ENCODE measurements at places on chromosomes 13 and 19.

- no peak for DNase-seq
Observed at GRCh38 chr19:44744871-44745332, 3.6 kb upstream of the BCL3 start.

DNA sequence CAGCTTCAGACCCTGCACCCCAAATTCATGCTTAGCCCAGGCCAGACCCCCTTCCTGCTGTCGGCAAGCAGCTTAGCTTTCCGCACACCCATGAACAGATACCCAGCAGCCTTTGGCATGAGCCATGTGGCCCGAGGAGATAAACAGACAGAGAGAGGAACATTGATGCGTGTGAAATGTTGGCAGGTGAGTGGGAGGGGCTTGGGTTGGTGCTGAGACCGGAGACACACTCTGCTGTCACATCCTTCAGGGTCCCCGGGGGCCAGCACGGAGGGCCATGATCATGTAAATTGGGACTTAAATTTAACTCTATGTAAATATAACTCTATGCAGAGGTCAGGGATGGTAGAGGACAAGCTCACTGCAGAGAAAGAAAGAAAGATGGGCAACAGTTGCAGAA lies 1.5 kb downstream of the CD22 start:
- no peak for DNase-seq

GRCh38 chr19:5472286-5472685 lies 17.1 kb downstream of the ZNRF4 start:
- no peak for DNase-seq

- DNase-seq, result peak; percentile 56
Observed at GRCh38 chr13:98839856-98840769, 87.6 kb upstream of the SLC15A1 start.

DNA sequence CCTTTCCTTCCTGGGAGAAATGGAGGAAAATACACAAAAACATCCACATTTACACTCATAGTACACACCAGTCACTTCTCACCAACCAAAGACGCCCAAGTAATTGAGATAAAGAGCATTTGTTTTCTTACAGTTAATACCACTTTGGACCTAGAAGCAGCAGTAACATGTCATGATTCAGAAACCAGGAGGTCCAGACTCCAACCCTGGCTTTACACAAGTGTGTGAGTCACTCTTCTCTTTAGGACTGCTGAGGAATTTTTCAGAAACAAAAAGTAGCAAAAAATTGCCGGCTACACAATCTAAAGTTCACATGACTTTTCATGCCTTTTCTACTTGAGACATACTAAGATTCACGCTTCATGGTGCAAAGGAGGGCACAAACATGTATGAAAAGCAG lies 42.1 kb downstream of the TUBGCP3 start:
- DNase-seq, result no peak

GRCh38 chr13:25771641-25772478 lies 280.0 kb downstream of the SHISA2 start:
- no peak for DNase-seq

DNA sequence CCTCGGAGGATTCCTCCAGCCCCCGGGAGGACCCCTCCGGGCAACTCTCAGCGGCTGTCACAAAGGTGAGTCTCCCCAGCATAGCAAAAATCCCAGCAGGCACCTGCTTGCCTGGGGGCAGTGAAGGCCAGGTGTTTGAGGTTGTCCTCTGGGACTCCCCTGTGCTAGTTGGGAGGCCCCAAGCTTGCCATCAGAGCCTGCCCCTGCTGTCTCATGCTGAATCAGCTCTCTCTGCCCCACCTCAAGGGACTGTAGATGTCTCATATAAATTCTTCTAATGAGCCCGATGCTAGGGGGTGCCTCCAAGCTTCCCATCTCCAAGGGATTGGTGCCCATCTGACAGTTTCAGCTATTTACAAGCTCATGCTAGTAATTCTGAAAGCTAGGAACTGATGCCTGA lies 53.6 kb downstream of the NWD1 start:
- no peak for DNase-seq

- DNase-seq, result no peak
Observed at GRCh38 chr13:105219651-105220050, 1315.8 kb downstream of the EFNB2 start.

DNA sequence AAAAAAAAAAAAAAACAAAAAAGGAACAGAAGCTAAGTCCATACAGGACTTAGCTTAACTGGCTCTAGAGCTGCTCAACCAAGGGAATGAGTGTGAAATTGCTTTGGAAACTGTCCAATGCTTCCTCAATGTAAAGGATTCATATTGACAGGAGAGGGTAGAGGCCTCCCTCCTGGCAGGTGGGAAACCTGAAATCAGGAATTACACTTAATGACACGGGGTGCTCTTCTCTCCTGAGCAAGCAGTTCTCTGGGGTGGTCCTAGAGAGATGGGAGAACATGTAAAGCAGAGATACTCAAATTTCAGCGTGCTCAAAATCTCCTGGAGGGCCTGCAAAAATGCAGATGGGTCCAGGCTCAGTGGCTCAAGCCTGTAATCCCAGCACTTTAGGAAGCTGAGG lies 3.6 kb upstream of the MAG start:
- DNase-seq, result no peak

- no peak for DNase-seq
Observed at GRCh38 chr13:86892330-86892729, 778.8 kb upstream of the SLITRK5 start.

GRCh38 chr13:113548778-113549621 lies 35.6 kb upstream of the TFDP1 start:
- no peak for DNase-seq

- no peak for DNase-seq
Observed at GRCh38 chr13:99434258-99434788, 66.9 kb upstream of the TM9SF2 start.

DNA sequence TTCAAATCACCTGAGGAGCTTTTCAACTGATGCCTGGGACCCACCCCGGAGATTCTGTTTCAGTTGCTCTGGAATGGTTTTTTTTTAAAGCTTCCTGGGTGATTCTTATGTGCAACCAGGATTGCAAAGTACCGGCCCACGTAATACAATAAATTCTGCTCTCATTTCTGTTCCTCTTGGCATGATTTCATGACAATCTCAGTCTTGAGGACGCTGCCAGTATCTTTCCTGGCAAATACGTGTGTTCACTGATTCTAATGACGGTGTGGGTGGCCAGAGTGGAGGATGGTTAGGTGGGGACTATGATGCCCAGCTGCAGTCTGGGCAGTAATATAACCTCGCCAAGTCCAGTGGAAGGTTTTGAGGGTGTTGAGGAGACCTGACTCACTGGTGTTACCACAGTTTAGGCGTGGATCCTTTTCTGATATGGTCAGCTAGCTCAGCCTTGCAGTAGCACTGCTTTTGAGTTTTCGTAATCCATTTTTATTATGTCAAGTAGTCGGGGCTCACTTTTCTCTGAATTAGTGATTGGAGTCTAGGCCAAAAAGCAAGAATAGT lies 49.4 kb downstream of the FAM124A start:
- DNase-seq, result no peak

- DNase-seq, result no peak
Observed at GRCh38 chr13:30088312-30088855, 219.0 kb downstream of the KATNAL1 start.

DNA sequence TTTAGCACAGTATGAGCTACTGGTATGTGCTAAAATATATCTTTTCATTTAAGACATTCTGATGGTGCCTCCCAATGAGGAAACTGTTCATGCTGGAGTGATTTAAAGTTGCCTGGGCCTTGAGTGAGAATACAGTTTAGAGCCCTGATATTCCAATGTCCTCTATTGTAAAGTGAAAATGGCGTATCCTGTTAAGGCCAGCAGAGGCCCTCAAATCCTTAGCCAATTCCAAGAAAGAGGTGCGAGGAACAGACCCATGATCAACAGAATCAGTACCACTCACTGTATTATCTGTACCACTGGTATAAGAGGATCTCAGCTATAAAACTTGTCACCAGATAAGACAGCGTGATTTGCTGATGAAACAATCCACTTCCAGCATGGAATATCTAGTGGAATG lies 273.1 kb upstream of the SLITRK5 start:
- DNase-seq, result no peak

DNA sequence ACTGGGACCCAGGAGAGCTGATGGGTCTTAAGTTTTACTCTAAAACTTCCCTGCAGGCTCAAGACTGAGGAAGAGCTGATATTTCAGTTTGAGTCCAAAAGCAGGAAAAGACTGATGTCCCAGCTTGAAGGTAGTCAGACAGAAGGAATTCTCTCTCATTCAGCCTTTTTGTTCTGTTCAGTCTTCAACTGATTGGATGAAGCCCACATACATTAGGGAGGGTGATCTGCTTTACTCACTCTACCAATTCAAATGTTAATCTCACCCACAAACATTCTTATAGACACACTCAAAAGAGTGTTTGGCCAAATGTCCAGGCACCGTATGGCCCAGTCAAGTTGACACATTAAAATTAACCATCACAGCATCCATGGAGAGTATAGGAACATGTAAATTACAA lies 173.5 kb downstream of the KCNRG start:
- no peak for DNase-seq

- DNase-seq, result no peak
Observed at GRCh38 chr13:111233080-111233479, 87.4 kb upstream of the TEX29 start.

GRCh38 chr19:46351241-46352041 lies 4.6 kb downstream of the PPP5C start:
- DNase-seq, result no peak

DNA sequence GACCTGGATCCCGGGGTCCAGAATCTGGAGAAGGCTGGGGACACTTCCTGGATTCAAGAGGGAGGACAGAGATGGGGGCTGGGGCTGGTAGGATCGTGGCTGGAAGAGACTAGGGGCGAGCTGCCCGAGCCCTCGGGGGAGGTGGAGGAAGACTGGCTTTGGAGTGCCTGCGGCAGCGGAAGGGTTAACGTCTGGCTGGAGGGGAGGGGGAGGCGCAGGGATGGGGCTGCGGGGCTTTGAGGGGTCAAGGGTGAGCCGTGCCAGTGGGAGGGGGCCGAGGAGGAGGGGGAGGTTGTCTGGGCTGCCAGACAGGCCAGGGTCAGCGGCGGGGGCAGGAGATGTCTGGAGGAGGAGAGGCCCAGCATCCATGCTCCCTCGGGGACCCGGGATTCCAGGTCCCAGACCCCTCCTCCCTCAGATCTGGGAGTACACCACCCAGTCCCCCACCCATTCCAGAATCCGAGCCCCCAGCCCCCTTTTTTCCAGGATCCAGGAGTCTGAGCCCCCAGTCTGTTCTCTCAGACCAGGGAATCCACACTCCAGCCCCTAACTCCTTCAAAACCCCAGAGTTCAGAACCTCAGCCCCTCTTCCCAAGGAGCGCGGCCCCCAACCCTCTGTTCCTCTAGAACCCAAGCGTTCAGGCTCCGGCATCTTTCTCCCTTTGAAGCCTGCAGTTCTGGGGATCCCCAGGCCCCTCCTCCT lies 3.2 kb upstream of the SPACA6 start:
- DNase-seq, result peak; percentile 88

DNA sequence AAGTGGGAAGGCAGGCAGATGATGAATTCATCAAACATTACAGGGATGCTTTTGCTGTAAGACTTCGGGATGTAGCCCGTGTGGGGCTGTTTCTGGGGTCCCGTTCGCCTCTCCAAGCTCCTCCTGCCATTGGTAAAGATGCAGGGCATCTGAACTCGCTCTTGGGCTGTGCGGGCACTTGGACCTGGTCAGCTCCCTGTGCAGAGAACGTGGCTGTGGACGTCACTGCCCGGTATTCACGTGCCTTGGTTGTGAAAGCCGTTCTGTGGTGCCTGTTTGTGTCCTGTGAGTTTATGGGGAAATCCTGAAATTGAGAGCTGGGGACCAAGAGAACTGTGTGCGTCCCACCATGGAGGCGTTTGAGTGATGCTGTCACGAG lies 5.4 kb downstream of the TFDP1 start:
- peak; percentile 4 for DNase-seq

DNA sequence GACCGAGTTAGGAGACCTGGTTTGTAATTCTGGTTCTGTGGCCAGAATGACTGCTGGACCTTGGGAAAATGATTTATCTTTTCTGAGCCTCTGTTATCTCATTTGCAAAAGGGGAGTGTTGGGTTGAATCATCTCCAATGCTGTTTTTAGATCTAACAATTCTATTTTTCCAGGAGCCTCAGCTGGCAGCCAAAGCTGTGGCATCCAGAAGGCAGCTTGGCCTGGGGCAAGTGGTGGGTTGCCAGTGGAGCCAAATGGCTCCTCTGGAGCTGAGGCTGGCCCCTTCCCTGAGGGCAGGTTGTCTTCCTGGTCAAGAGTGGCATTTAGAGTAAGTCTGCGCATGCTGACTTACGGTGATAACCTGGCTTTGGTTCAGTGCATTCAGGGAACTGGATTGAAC lies 21.3 kb downstream of the B3GLCT start:
- no peak for DNase-seq

DNA sequence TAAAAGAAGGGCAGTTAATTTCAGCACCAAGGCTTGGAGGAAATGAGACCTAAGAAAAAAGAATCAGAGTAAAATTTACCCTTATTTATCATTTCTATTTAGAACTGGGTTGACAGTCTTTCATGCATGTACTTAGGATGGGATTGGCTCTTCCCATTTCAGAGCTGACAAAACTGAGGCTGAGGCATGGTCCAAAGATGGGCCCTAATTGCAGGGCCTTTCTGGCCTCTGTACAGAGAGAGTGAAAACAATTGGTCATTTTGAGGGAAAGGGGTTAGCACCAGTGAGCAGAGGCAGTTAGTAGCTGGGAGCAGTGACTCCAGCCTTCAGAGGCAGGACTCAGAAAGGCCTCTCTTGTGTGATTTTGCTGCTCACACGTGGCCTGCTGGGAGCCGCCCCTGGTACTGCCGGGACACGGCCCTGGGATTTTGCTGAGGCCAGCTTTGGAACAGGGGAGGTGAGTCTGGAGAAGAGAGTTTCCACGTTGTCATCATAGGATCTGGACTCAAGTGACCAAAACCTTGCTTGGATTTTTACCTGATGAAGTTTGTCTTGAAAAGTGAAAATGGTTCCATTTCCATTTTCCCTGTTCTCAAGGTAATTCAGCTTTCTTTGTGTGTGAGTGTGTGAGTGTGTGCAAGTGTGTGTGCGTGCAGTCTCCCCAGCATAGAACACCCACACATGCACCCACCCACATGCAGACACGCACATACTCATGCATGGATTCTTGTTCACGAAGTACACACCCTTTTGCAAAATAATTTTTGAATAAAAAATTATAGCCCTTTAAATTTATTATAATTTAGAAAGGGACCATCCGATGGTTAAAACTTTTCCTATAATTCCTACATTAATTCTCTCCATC lies at the start of gene ZNF536:
Gene ZNF536, plus strand, starts transcription at position 425 of the 865 bp plus-strand sequence. CDS start 71,179 bp downstream, outside the sequence.
- no peak for DNase-seq

DNA sequence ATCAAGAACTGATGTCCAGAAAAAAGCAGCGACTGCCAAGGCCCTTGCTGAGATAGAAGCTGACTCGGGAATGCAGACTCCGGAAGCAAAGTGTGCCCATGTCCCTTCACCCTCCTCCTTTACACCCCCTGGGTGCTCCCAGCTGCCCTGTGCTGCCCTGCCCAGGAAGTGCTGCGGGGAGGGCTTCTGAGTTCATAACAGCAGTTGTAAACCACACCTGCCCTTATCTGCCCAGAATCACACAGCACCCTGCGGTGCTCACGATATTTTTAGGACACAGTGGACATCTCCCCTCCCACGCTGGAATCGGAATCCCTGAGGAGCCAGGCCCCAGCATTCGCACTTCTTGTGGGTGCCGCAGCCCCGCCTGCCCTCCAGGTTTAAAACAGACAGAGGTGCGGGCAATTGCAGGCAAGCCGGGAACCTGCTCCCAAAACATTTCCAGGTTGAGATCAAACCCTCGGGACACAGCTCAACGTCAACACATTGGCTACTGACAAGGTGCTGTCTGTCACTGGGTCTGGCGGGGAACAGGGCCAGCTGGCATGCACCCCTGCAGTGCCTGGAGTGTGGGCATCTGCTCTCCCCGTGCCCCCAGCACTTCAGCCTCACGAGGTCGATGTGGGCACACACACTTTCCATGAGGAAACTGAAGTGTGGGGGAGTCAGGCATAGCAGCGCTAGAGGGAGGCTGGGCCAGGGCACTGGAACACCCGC lies 36.8 kb downstream of the RAB20 start:
- DNase-seq, result no peak

All from ovary (tissue), 10 donors.